NCI-H1105 treated with DMSO at 0.1 percent for 48 hours (cell line): ENCODE measurements at places on chromosomes 6 and 20.

DNA sequence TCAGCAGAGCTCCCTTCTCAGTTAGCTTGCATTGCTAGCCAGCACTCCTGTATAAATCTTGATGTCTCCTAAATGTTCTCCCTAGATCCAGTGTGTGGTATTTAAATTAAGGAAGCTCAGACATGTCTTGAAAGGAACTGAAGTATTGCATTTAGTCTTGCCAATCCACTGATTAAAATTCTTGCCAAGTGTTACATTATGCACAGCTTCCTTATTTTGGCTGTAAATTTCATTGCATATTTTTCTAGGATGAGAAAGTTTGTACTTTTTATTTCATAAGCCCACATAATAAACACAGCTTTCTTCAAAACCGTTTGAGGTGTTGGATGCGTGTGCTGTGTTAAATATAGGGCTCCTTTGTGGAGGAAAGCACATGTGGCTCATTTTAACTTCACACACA lies 329.8 kb upstream of the FLRT3 start:
- DNase-seq = no peak

- DNase-seq = no peak
These were observed 25.1 kb upstream of the SLC17A3 start for GRCh38 chr6:25899123-25899522.

- no peak for DNase-seq
These were observed 134.5 kb downstream of the JARID2 start for GRCh38 chr6:15380351-15380750.

GRCh38 chr6:77424761-77425160 lies 38.5 kb downstream of the HTR1B start:
- no peak for DNase-seq
